Stimulated activated CD8-positive, alpha-beta memory T cell treated with anti-CD3 and anti-CD28 coated beads, Interleukin-4, amount 100 ng/mL, for 4 hours (primary cell): ENCODE measurements at places on chromosomes 16 and 17.

GRCh38 chr17:1004769-1005295 lies 7.9 kb downstream of the TIMM22 start:
- DNase-seq = no peak

GRCh38 chr17:56672195-56672594 lies 78.7 kb downstream of the NOG start:
- DNase-seq = no peak

- DNase-seq = no peak
These were observed 4.4 kb downstream of the GPS1 start for GRCh38 chr17:82055965-82056728.

GRCh38 chr17:83079352-83079747 lies at the start of gene METRNL:
TSS of gene METRNL (plus strand) at chr17:83079609. CDS start at chr17:83079816, 207 bp downstream.
- DNase-seq = peak; percentile 41

DNA sequence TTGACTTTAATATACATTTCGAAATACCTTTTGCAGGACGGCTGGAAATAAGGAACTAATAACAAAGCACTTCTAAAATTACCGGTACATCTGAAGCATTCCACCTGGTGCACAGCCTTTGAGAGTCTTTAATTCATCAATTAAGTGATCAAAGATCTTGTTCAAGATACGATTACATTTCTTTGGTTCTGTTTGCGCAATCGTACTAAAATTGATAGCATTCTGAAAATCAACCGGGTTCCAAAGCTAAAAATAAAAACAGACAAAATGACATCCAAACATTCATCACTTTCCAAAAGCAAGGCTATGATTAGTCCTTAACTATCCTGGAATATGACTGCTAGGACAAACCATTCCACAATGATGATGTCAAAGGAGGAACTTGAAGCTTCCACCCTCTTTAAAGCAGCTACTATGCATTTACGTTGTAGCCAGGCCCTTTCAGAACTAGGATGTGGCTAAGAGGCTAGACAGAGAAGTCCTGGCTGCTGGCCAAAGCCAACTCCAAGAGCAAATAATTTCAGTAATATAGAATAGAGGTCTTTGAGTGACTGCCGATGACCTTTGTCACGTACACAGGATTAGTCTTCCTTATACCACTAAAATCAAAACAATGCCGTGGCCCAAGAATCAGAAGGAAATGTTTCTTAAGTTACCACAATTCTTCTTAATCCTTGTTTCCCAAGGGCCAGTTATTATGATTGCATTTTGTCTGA lies 299.8 kb upstream of the PSMD7 start:
- no peak for DNase-seq

- DNase-seq = no peak
These were observed 92.1 kb downstream of the TBC1D16 start for GRCh38 chr17:79943347-79944241.

GRCh38 chr16:3553138-3553923 lies 23.9 kb downstream of the NLRC3 start:
- DNase-seq = no peak

DNA sequence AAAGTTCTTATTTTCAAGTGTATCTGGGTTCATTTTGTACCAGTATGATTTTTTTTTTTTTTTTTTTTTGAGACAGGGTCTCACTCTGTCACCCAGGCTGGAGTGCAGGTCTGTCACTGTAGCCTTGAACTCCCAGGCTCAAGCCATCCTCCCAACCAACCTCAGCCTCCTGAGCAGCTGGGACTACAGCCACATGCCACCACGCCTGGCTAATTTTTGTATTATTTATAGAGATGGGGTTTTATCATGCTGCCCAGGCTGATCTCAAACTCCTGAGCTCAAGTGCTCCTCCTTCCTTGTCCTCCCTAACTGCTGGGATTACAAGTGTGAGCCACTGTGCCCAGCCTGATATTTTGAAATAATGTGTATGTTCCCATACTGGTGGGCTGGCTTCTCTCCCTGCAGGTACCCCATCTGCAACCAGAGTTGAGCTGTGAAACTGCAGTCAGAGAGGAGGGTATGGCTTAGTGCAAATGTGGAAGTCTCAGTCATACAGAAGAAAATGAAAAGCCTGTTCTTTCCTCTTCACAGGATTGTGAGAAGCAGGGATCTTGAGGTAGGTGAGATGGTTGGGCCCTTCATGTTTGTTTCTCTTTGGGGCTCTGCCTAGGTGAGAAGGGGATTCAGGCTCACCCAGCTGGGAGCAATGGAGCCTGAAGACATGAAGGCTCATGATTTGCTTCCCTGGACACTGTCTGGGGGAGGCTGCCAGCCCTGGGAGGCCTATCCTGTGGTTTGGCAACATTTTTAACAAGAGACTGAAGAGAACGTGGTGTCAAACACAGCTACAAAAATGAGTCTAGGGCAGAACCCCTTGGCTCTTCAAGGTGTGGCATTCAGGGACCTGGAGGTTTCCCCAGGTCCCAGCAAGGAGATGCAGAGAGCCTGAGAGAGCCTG lies 41.3 kb upstream of the SIAH1 start:
- no peak for DNase-seq

- DNase-seq = no peak
These were observed 16.5 kb downstream of the DBNDD1 start for GRCh38 chr16:90002759-90003158.

- no peak for DNase-seq
These were observed 11.4 kb downstream of the UNC13D start for GRCh38 chr17:75832652-75833400.

- DNase-seq = no peak
These were observed 503.8 kb downstream of the NPIPA7 start for GRCh38 chr16:16882766-16883165.

- no peak for DNase-seq
These were observed 4.4 kb upstream of the SEC14L1 start for GRCh38 chr17:77136420-77136767.

DNA sequence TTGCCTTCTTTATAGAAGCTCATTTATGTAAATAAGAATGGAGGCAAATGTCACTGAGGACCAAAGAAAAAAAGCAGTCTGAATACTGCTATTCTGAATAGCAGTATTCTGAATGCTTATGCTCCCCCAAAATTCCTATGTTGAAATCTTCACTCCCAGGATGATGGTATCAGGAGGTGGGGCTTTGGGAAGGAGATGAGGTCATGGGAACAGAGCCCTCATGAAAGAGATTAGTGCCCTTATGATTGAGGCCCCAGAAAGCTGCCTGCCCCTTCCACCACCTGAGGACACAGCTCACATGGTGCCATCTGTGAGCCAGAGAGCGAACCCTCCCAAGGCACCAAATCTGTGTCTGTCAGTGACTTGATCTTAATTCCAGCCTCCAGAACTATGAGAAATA lies 28.8 kb downstream of the HEATR6 start:
- no peak for DNase-seq

GRCh38 chr17:28319598-28319935 lies 567 bp downstream of the TMEM97 start:
- no peak for DNase-seq

GRCh38 chr17:42526031-42526444 lies 10.0 kb upstream of the NAGLU start:
- no peak for DNase-seq

DNA sequence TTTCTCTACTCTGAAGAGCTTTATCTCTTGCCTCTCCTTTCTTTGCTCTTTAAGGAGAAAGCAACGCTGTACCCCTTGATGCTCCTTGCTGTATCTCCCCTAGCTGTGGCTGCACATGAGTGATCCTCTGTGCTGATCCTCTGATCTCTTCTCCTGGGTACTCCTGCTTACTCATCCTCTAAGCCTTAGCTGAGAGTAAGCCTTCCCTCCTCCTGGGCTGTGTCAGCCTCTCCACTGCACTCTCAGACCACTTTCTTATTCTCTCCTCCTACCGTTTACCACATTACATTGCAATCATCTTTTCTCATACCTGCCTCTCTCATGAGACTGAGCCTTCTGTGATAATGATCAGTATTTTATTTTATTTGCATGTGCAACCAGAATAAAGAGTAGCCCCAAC lies 25.1 kb downstream of the SOX9 start:
- DNase-seq = no peak

DNA sequence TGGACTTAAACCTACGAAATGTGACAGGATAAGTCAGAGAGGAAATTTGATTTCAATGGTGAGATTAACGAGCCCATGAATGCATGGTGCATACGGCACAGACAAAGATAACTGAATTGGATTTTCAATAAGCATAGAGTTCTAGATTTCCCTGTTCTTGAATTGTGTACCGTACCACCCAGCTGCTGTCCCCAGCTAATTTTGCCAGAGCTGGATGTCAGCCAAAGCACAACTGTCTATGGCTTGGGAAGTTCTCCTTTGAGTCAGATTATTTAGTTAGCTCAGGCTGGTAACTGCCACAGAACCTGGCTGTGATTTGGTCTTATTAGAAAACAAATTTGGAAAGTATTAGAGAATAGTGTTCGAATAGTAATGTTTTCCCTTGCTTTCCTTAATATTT lies 143.1 kb downstream of the CDH13 start:
- DNase-seq = no peak

GRCh38 chr16:11142261-11142630 lies 113.8 kb downstream of the SOCS1 start:
- no peak for DNase-seq

- no peak for DNase-seq
These were observed 63.0 kb downstream of the SMG6 start for GRCh38 chr17:2240541-2240940.

DNA sequence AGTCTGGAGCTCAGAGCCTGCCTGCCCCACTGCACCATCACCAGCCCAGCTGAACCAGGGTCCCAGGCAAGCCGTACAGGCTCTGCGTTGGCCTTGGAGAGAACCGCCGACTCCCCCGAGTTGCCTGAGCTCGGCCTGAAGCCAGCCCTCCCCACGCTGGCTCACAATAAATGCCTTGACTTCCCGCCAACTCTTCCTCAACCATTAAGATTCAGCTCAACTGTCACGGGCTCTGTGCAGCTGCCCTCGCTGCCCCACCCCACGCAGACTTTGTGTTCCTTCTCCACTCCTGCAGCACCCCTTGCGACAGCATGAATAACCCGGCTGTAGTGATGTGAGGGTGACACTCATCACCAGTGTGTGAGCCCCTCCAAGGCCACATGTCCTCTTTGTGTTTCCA lies 4.8 kb upstream of the QPRT start:
- DNase-seq = no peak

GRCh38 chr17:82895087-82895486 lies 55.3 kb upstream of the ZNF750 start:
- no peak for DNase-seq

DNA sequence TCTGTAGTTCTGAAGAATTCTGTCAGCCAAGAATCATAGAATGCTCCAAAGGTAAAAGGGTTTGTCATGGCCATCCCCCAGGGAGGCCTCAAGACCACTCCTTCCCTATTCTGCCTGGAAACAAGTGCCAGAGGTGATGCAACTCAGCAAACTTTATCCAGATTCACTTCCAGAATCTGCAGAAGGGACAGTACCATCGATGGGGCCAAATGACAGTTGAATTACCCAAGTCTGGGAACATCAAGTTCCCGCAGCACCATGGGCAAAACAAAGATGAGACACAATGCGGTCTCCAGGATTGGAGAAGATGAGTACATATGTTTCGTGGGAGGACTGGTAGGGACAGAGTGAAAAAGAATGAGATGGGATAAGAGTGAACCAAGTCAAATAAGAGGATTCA lies 13.7 kb upstream of the TAT start:
- DNase-seq = no peak

DNA sequence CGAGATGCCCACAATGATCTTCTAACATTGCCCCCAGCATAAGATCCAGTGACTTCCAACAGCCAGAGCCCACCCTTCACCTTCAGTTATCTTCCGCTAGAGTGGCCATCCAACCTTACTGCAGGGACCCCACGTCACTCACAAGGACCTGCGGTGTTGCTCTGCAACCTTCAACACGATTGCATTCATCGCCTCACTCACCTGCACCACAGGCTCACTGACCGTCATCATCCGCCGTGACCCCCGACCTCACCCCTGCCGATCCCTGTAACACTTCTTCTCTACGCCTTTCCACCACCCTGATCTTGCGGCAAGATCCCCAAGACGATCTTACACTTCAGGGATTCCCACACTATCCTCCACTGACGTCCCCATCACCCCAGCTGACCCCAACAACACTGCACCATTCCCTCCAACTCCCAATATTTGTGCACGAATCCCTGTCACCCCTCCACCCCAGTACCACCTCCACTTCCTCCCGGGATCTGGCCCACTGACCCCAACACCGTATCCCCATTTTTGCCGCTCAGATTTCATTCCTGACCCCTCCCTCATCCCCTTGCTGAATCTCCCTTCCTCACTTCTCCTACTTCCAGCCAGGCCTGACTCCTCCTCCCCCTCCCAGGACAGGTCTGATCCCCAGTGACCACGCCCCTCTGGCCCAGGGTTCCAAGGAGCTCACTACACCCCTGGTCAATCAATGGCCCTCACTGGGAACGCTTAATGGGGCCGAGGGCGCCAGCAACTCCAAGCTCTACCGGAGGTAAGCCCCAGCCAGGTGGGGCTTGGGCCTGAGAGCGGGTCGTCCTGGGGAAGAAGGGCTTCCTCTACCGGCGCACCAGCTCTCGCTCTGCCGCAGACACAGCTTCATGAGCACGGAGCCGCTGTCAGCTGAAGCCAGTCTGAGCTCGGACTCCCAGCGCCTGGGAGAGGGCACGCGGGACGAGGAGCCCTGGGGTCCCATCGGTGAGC lies 7.6 kb downstream of the RUNDC3A start:
- no peak for DNase-seq

DNA sequence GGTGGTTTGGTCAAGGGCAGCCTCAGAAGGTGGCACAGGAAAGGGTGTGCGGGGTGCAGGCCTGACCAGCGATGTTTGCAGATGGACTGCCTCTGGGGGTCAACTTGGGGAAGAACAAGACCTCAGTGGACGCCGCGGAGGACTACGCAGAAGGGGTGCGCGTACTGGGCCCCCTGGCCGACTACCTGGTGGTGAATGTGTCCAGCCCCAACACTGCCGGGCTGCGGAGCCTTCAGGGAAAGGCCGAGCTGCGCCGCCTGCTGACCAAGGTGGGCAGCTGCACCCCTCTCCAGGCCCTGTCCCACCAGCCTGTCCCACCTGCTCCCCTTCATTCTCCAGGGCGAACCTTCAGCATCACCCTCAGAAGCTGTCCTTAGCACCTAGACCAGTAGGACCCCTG lies 12.5 kb downstream of the DHODH start:
- no peak for DNase-seq

GRCh38 chr16:30112197-30113030 lies 923 bp downstream of the GDPD3 start:
- DNase-seq = no peak

DNA sequence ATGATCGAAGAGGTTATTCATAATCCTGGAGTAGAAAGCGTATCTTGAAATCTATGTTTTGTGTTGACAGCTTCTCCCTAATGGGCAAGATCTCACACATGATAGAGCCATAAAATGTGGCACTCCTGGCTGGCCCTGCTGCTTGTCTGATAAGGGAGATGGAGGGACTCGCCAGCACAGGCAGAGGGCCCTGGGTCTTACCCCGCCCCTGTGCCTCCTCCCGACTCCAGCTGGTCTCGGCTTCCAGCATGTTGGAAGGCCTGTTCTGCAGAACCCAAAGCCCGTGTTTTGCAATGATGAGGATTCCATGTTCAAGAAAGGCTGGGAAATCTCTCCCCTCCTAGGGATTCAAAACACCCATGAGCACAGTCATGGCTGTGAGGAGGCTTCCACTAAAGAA lies 106.7 kb upstream of the SDK2 start:
- DNase-seq = no peak

GRCh38 chr17:59829217-59830006 lies 63.3 kb downstream of the TUBD1 start:
- no peak for DNase-seq

- DNase-seq = no peak
These were observed 5.7 kb downstream of the CDC6 start for GRCh38 chr17:40293363-40293762.
